Activated CD4-positive, alpha-beta T cell treated with anti-CD3 and anti-CD28 coated beads, Interleukin-2, amount 50 U/mL, for 48 hours (primary cell): ENCODE measurements at places on chromosomes 6 and 20.
A peak's percentile ranks its signal among the peaks of the same experiment; 100 is the strongest.

- no peak for DNase-seq
Measured at GRCh38 chr6:69942485-69942884, 76.1 kb downstream of the COL19A1 start.

DNA sequence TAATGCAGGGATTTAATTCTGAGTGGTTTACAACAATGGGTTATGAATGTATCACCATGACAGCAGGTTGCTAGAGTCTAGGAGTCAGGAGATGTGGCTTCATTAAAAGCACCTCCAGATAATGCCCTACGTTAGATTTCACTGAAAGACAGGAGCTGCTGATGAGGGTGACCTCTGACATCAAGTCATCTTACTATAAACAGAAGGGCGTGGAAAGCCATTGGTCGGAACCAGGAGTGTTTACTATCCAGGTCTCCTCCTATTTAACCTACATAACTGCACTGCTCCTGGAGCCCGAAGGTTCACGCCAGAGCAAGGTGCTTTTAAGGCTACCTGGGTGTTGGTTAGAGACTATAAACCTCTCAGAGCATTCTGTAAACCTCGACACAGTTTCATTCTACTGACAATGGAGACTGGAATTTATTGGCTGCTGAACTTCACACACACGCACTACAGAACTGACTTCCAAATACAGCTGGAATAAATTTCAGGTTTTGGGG lies 128.7 kb downstream of the EYA4 start:
- DNase-seq = no peak

DNA sequence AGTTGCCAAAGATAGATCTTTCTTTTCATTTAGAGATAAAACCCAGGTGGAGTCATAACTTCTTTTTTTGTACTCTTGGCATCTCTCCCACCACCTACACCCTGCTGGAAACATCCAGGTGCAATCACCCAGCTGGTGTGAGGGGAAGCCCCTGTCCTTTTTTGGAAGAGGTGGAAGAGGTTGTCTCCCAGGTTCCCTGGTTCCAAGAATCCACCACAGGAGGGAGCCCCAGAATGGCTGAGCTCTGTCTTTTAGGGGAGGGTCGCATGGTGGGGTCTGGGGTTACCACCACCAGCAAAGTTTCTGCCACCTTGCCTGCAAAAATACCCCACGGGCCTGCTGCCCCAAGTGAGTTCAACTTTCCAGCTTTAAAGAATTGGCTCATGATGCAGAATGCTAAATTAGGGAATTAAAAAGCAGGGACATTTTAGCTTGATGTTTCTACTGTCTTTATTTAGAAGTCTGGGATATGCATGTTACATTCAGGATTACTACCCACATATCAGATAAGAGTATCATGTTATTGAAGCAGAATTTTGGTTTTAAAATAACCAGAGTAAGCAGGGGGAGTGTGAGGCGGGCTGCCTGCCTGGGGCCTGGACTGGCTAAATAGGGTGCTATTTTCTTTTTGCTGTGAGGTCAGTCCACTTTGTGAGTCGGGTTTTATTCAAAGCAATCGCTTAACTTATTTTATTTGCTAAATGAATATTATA lies 11.0 kb downstream of the SMOC2 start:
- no peak for DNase-seq

GRCh38 chr20:19625426-19625825 lies 132.6 kb upstream of the RIN2 start:
- DNase-seq = no peak

- DNase-seq = peak; percentile 78
Measured at GRCh38 chr20:51022803-51023616, at the start of gene KCNG1. Gene KCNG1 (minus strand): TSS chr20:51023107. CDS start chr20:51010338, 12,769 bp downstream.

DNA sequence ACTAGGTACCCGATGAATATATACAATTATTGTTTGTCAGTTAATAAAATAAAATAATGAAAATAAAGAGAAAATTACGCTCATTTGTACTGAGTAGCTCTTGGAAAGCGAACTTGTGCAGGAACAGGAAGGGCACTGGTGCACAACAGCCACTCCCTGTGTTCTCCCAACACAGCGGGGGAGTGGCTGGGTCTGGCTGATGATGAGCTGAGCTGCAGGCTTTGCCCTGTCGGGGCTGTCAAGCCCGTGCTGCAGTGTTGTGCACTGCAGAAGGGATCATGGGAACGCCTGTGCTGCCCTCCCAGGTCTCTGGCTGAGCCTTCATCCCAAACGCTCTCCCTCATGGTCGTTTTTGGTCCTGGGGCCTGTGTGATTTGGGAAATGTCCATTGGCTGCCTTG lies 131.7 kb upstream of the MAP3K4 start:
- no peak for DNase-seq

DNA sequence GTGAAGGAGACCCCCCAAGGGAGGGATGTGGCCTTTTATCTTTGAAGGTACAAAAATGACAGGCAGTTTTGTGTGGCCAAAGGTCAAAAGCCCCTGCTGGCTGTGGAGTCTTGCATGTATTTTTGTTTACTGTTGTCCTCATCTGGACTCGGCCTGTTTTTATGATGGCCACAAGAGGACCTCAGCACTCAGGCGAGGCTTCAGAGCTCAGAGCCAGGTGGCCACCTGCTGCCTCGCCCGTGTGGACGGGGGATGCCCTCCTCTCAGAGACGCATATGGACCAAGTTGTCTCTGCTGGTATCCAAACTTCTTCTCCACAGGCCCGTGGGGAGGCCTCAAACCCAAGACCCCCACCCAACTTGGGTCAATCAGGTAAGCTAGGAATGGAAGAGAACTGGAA lies 118.2 kb downstream of the DACT2 start:
- no peak for DNase-seq

- DNase-seq = no peak
Measured at GRCh38 chr6:106751501-106752252, 122.3 kb downstream of the QRSL1 start.

DNA sequence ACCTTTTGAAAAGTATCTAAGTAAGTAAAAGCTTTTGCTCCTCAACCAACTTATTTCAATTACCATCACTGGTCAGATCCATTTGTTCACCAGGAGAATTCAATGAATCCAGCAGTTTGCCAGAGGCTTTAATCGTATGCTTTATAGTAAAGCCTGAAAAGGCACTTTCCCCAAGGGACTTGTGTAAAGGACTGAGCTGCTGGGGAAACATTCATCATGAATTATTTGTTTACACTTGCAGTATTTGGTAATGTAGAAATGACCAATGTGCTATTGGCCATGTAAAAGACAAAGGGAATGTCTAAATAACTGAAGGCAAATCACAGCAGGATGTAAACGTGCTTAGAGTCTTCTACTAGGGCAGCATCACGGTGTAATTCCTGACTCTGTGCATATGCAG lies 471.4 kb downstream of the ADGRB3 start:
- no peak for DNase-seq

- no peak for DNase-seq
Measured at GRCh38 chr6:38154731-38155130, 335.2 kb downstream of the ZFAND3 start.

GRCh38 chr20:20102163-20102562 lies 49.8 kb downstream of the CFAP61 start:
- DNase-seq = no peak

DNA sequence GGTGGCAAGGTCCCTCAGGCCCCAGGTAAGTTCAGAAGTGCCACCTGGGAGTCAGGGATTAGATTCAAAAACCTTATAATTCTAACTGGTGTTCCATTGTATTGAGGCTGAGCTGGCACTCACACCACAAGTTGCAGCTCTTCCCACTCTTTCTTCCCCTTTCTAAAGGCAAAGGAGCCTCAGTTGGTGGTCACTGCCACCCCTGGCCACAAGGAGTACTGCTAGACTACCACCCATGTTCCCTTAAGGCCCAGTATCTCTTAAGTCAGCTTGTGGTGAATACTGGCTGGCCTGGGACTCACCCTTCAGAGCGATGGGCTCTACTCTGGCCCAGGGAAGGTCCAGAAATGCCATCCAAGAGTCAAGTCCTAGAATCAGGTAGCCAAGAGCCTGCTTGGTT lies 421.1 kb upstream of the KHDRBS2 start:
- no peak for DNase-seq

GRCh38 chr6:15690510-15690909 lies 27.7 kb upstream of the DTNBP1 start:
- DNase-seq = no peak

DNA sequence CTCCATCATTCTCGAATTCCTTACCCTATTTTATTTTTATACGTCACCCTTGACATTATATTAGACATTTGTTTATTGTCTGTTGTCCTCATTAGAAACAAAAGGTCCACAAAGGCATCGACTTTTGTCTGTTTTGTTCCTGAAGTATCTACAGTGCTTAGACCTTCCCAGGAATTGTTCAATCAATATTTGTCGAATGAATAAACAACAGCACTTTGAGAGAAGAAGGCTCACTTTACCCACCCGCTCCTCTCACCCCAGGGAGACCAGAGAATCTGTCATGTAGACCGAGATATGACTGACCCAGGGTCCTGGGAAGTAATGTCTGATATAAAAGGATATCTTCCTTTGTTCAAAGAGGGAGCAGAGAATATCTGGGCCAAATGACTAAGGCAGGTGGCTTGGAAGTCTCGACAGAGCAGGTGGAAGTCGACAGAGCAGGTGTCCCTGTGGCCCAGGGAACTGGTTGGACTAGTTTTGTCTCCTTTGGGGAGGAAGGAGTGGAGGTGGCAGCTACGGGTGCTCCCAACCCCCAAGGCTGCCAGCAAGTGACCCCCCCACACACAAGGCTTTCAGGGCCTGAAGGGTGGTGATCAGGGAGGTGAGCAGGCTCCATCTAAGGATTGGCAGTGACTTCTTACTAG lies 14.8 kb upstream of the CHMP4B start:
- DNase-seq = no peak

- DNase-seq = no peak
Measured at GRCh38 chr20:62949962-62950361, 2.5 kb upstream of the SLC17A9 start.

DNA sequence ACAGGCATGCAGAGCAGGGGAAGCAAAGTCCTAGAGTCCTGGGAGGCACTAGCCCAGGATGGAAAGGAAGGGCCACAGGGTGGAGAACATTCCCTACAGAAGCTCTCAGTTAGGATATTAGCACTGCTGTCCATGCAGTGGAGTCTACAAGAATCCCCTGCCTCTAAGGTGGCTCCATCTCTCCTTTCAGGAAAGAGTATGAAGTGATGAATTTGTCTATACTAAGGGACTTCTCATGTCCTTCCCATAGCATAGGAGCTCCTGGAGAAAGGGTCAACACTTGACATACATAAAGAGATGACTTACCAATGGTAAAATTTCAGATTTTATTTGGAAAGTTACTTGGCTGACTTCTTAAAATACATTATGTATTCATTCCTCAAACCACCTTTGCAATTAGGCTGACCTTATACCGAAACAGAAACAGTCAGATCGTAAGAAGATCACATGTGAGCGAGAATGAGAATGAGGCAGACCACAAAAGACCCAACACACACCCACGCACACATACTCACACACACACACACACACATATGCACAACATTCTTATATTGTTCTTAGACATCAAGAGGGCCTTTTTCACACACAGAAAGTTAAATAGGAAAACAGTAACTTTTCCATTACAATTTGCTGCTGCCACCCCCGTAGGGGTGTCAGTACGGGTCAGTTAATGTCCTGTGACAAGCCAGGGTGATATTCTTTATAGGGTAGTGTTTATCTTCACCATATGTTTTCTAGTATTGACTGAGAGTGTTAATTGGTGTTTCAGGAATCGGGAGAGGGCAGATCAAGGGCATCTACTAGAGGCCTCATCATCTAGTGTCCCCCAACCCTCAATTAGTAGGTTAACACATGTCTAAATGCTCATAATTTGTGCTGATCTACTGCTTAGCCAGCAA lies 159.4 kb downstream of the FAXC start:
- peak; percentile 13 for DNase-seq

DNA sequence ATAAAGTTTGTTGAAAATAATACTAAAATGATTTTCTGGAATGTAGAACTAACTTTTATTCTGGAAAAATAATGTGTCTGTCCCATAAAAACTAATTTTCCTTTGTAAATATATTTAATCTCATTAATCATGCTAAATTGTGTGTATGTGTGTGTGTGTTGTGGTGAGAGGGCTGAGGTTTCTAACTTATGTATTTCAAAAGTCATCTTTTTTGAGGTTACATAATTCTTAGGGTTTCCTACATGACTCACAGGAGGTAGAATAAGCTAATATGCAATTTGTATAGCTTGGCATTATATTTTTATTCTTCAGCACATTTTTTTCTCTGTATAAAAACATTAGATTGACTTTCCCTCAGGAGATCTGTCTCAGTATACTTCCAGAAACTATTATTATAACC lies 64.1 kb upstream of the CLVS2 start:
- DNase-seq = no peak

- DNase-seq = no peak
Measured at GRCh38 chr6:134176264-134176975, 124.0 kb upstream of the SLC2A12 start.

- no peak for DNase-seq
Measured at GRCh38 chr20:11979306-11979990, 61.8 kb downstream of the BTBD3 start.

DNA sequence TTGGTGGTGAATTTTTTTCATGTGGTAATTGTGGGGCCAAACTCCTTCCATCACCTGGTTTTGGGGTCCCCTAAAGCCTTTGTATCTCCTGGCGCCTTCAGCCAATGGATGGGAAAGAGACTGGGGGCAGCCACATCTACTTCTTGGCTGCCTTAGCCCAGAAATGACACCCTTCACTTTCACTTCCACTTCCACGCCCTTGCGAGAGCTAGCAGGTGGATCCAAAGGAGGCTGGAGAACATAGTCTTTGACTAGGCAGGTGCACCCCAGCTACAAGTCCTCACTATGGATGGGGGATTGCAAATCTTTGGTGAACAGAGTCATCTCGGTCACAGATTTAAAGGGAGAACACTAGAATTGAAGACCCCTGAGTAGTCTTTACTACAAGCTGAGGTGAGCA lies 70.8 kb downstream of the NDUFAF5 start:
- no peak for DNase-seq

GRCh38 chr20:33604084-33604990 lies 57.8 kb upstream of the C20orf144 start:
- DNase-seq = no peak
